SHP77 treated with DMSO at 0.1 percent for 48 hours (cell line): ENCODE measurements at places on chromosomes 5 and 9.
A peak's percentile ranks its signal among the peaks of the same experiment; 100 is the strongest.

DNA sequence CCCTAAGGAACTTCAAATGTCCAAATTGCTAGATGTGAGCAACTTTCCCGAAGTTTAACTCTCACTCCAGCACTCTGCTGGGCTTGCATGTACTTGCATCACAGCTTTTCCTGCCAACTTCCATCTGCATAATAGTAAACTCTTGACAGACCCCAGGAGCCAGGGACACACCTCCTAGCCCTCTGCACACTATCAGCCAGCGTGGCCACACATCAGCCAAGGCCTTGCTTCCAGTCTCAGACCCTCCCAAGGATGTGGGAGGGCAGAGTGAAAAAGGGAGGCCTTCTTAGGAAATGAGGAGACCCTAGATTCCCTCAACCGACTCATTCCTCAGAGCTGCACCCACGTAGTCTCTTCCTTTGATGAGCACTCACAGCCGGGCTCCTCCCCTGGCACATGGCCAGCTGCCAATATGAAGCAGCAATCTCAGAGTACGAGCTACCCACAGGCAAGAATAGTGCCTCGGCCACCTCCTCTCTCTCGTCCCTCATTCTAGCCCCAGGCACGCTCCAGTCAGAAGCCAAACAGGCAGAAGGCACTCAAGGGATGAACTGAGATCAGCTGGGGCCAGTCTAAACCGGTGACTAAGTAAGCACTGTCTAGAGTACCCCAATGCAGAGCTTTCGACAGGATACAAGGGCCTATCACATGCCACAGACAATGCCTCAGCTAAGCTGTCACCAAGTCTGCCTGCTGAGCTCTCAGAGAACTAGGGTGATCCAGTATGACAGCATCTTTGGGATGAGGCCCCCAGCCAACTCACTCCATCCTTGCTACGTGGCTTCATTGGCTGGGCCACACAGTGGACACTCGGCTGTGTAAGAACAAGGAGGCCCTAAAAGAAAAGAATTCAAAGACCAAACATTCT lies 2.3 kb downstream of the P4HA2 start:
- DNase-seq: peak; percentile 25

DNA sequence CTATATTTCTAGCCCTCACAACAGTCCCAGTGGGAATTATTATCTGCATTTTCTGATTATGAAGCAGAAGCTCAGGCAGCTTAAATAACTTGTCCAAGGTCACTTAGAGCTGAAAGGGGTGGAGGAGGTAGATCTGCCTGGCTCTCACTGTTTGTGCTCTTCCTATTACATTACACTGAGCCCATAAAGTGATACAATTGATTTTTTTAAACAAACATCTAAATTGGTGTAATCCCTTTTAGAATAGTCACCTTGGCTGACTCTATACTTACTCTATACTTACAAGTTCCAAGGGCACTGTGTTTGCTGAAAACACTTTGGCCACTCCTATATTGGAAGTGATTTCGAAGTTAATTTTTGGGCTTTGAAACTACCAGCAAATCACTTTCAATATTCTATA lies 144.7 kb downstream of the APBA1 start:
- DNase-seq: no peak

DNA sequence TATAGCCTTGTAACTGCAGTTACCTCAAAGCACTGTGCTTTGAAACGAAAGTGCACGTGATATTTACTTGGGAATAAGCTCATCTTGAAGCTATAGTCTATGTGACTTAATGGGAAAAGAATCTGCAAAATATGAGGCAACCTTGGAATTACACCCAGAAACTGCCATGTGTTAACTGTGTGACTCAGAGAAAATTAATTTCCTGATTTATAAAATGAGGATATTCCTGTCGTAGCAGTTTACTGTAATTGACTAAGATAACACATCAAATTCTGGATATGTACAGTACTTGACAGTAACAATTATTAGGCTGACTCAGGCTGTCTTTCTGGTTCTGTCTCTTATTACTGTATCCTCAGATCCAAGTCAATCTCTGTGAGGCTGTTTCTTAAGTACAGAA lies 1079.9 kb upstream of the ACO1 start:
- DNase-seq: no peak

GRCh38 chr9:136576269-136576626 lies 30.4 kb upstream of the NOTCH1 start:
- DNase-seq: no peak

GRCh38 chr5:132268769-132269551 lies 11.5 kb downstream of the PDLIM4 start:
- no peak for DNase-seq

DNA sequence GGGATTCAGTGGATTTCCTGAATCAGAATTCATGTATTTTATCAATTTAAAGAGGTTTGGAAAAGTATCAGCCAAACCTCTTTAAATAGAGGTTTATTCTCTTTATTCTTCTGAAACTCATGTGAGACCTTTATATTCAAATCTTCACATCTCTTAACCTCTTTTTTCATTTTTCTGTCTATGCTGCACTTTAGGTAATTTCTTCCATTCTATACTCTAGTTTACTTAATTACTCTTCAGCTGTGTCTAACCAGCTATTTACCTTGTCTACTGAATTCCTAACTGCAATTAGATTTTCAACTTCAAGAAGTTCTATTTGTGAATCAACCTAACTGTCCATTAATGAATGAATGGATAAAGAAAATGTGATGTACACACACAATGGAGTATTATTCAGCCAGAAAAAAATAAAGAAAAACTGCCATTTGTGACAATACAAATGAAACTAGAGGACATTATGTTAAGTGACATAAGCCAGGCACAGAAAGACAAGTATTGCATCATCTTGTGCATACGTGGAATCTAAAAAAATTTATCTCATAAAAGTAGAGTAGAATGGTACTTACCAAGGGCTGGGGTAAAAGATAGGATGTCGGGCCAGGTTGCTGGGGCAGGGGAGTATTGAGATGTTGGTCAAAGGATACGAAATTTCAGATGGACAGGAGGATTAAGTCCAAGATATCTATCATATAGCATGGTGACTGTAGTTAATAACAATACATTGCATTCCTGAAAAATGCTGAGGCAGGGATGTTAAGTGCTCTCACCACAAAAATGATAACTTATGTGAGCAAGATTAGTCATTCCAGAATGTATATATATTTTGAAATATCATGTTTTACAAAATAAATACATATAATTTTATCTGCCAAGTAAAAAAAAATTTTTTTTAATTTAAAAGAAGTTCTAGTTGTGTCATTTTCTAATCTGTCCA lies 129.5 kb upstream of the LRRTM2 start:
- no peak for DNase-seq

DNA sequence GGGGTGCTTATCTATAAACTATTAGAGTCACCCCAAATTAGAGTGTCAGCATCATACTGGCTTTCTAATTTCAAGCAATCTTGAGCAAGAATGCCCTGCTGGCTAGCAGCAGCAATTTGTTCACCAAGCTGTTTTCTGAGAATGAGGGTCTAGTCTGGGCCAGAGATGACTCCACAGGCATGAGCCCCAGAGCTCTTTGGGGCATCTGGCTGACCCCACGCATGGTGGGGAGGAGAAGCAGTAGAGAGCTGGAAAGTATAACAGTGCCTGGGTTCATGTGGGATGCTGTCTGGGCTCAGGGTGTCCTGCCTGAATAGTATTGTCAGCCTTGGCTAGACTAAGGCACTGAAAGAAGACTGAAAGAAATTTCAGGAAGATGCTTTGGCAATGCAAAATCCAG lies 64.9 kb downstream of the C6 start:
- no peak for DNase-seq

DNA sequence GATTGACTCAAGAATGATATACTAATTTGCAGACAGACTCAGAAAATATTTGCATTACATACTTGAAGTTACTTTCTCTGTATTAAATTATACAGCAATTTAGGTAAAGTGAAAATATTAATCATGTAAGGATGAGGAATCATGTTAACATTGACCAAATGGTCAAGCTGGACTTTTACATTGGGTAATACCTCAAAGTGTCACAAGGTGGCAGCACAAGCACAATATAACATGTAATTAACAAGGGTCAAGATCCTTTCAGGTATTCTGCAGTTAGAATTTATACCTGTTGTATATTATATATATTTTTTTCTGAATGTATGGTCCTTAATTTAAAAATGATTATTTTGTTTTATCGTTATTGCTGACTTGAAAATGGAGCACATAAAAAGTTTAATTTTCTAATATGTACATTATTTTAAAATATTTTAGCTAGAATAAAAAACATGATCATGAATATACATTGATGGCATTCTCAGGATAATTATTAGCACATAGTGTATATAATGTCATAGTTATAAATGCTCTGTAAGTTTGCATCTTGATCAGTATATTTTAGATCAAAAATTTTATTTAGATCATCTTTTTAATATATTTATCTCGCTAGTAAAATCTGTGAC lies 8.6 kb downstream of the HAPLN1 start:
- peak; percentile 1 for DNase-seq

DNA sequence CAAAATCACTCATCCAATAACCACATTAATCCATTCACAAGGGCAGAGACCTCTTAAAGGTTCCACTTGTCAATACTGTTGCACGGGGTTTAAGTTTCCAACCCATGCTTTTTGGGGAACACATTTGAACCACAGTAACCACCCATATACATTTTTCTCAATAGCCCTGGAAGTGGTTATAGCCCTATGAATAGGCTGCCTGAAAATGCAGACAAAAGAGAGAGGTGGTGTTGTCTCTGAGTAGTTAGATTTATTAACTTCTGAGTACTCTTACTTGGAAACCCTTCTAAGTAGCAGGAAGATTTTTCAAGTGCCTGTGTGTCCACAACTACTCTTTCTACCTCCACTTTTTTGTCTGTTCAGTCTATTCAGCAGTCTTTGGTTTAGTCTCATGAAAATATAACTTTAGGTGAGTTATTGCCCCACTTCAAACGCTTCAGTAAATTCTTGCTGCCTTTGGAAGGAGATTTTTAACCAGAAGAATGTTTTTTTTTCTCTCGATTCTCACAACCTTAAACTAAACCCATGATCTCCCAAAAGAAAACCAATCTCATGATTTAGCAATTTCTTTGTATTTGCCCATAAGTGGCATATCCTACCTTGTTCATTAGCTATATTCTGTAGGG lies 42.6 kb downstream of the ARHGEF28 start:
- no peak for DNase-seq

GRCh38 chr5:9316733-9317132 lies 229.1 kb downstream of the SEMA5A start:
- DNase-seq: no peak
